AG10803 (cell line): ENCODE measurements at places on chromosomes 16 and 17.

DNA sequence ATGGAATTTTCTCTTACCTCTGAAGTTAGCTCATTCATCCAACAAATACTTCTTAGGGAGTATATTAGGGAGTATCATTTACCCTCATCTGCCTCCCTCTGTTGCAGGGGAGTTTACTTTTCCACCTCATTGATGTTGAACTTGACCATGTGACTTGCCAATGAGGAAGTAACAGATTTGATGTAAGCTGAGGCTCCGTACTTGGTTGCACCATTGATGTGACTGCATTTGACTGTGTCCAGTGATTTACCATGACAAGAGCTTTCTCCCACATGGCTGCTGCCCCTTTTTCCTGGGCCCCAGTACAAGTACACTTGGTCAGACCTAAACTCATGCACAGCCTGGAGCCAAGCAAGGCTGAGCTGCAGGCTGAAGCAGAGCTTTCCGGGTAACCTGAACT is 81.6 kb upstream of the HS3ST2 start:
- no peak for DNase-seq

- peak; percentile 15 for DNase-seq
Measured at GRCh38 chr17:27241346-27241946, 52.5 kb upstream of the WSB1 start.

DNA sequence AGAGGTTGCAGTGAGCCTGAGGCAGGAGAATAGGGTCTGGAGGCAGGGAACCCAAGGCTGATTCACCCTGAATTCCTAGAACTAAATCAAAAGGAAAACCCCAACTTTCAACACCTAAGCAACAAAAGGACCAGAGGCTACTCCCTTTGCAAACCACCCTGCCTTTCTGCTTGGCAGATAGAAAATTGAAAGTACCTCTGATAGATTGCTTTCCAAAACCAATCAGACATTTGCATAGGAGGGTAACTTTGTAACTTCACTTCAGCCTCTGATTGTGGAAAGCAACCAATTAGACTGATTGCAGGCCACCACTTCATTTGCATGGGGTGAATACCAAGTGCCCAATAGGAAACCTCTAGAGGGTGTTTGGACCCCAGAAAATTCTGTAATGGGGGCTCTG is 10.9 kb upstream of the TMEM98 start:
- no peak for DNase-seq

- no peak for DNase-seq
Measured at GRCh38 chr17:45129940-45130680, 2.2 kb downstream of the PLCD3 start.

- DNase-seq: no peak
Measured at GRCh38 chr17:56247816-56248215, 94.5 kb downstream of the ANKFN1 start.

GRCh38 chr17:78995761-78996451 is 13.7 kb downstream of the CANT1 start:
- DNase-seq: no peak

DNA sequence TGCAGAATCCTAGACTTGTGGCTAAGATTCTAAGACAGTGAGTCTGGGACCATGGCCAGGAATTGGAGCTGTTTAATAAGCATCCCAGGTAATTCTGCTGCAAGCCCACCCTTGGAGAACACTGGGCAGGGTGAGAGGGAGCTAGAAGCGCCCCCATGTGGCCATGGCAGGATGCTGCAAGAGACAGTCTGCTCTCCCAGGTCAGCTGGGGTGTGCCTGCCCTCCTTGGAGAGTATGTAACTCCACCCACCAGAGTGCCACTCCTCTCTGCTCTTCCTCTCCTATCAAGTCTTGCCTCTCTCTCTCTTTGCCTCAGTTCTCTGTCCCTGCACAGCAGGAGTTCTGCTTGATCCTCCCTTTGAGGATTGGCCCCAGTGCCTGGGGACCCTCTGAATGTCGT is 14.9 kb downstream of the RCVRN start:
- DNase-seq: no peak

DNA sequence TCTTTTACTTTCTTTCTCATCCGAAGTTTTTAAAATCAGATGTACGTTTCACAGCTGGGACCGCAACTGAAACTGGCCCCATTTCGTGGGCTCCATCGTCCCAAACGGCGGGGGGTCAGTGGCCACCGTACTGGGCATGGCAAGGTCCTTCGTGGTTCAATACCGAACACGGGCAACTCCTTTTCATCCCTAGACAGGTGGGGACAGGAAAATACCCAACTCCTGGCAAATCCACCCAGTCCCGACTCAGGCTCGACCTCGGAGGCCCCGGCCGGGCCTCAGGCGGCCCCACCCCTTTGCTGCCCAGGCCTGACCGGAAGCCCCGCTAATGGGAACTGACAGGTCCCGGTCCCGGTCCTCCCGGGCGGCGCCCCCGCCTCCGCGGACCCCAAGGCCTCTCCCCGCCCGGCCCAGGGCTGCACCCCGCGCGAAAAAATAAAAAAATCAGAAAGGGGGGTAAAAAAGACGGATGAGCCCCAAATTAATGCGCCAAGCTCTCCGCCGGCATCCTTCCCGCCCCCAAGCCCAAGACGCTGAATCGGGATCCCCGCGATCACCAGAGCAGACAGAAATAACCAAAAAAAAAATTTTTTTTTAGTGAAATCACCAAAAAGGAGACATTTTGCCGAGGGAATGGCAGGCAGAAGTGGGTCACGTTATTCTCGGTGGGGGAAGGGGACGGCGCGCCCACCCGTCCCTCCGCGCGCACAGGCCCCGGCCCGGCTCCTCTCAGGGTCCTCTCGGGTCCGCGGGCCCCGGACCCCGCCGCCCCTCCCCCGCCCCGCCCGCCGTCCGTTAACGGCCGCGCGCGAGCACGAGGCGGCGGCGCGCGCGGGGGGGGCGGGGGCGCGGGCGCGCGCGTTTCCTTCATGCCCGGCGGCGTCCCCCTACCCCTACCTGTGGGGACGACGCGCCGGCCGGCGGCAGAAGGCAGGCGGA is 562 bp downstream of the ZC3H7A start:
- DNase-seq: peak; percentile 56

DNA sequence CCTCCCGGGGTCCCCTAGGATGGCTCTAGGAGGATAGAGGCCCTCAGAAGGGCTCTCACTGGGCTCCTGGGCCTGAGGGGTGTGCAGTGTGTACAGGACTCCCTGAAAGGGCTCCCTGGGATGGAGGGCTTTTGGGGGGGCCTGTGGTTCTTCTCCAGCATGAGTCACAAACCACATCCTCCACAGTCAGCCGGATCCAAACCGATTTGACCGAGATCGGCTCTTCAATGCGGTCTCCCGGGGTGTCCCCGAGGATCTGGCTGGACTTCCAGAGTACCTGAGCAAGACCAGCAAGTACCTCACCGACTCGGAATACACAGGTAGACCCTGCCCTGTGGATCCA is 4.5 kb downstream of the TRPV2 start:
- peak; percentile 76 for DNase-seq

DNA sequence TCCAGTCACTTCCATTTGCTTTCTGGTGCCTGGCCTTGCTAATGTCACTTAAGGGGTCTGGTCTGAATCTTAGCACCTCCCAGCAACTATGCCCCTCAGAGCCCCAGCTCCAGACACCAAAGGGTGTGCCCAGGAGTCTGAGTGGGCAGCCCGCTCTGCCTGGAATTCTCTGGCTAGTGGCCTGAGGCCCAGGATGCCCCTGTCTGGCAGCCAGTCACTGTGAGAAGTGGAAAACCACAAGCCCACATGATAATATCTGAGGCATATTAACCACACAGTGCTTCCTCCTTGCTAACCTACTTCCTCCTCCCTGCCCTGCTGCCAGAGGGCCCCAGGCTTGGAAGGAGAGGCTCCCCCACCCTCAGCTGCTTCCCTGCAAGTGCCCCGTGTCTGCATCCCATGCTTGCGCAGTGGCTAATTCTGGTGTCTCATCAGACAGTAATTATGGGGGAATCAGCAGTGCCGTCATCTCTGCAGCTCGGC is 14.0 kb downstream of the SRCIN1 start:
- DNase-seq: peak; percentile 38

DNA sequence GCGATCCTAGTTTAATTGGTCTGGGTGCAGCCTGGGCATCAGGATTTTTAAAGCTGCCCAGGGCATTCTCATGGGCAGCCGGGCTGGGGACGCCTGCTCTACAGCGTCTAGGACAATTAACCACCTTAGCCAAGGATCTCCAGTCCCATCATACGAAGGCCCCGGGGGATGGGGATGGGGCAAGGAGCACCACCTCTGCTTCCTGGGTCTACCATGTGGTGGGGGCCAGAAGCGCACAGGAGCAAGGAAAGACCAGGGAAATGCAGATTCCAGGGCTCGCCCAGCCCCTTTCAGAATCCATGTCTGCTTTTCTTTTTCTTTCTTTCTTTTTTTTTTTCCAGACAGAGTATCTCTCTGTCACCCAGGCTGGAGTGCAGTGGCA is 29.3 kb downstream of the TBC1D16 start:
- no peak for DNase-seq

DNA sequence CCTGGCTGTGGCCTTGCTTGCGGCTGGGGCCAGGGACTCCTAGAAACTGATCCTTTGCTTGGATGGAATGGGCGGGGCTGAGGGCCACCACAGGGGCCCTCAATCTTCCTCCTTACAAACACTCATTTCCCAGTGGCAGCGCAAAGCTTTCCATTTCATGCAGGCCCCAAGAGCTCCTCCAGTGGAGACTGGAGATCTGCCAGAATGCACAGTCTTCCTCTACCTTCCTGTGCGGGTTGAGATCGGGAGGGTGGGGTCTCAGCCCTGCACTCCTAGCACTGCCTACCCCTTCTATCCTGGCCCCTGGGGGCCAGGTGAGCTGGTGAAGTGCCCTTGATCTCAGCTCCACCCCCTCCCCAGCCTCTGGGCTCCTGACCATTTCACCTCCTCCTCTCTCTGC is 1.7 kb downstream of the NRN1L start:
- no peak for DNase-seq

- DNase-seq: peak; percentile 29
Measured at GRCh38 chr16:56202036-56202435, 10.7 kb downstream of the GNAO1 start.

- no peak for DNase-seq
Measured at GRCh38 chr17:52678211-52678610, 519.7 kb upstream of the CA10 start.

DNA sequence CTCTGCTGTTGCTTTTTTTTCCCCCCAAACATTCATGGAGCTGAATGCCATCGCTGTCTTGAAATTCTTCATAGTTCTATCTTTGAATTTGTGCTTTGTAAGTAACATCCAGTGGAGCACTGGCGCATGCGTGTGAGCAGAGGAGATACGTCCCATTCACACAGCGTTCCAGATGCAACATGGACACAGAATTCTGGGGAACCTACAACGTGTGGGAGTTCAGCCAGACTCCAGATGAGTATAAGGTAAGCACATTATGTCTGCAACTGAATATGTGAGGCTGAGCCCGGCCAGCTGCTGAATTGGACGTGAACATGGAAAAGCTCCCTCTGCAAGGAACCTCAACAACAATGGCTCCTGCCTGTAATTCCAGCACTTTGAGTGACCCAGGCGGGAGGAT is 4.3 kb upstream of the ATP1B2 start:
- DNase-seq: no peak

GRCh38 chr16:56682703-56683397 is 580 bp downstream of the MT1X start:
- DNase-seq: no peak

- DNase-seq: no peak
Measured at GRCh38 chr16:14061732-14062259, 9.3 kb upstream of the MRTFB start.

DNA sequence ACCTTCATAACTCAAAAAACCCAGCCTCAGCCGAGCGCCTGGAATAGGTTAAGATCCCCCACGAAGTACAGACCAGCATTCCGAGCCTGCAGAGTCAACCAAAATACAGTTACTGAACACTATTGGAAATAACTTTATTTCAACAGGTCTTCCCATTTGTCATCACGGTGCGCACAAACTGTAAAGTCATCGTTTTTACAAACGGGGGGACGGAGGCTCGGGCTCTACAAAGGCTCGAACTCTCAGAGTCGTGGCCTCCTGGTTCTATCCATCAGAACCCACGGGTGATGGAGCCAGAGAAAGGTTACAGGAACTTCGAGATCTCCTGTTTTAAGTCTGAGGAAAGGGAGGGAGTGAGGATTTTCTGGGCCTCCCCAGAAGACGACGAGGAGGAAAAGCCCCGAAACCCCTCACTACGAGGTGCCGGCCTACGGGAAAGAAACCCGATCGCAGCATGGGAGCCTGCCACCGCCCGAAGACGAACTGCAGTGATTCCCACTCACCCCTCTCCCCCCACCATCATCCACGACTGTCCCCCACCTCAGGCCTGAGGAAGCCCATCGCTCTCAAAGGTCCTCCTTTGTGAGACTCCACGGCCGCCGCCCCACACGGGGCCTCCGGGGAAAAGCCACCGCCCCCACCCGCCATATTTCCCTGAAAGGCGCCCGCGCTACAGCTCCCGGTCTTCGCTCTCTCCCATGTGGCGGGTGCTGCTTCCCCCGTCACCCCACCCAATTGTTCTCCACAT is 917 bp downstream of the YWHAE start:
- DNase-seq: peak; percentile 51

DNA sequence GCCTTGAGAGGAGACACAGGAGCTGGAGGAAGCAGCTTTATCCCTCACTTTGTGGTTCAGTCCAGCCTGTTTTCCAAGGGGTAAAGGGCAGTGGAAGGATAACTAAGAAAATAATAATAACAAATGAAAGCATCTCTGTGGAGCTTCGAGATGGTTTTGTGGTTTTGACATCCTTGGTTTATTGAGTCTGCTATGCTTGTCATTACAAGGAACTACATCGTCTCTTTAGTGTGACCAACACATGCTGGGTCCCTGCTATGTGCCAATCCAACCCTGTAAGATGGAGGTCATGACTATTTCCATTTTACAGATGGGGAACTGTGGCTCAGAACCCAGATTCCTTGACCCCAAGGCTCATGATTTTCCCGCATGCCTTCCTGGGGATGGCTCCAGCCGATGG is 124.8 kb downstream of the MRM1 start:
- no peak for DNase-seq

GRCh38 chr16:31501226-31501965 is 6.8 kb downstream of the RUSF1 start:
- DNase-seq: no peak

- no peak for DNase-seq
Measured at GRCh38 chr17:34519282-34519681, 60.1 kb upstream of the TMEM132E start.

GRCh38 chr17:71970312-71970711 is 150.5 kb upstream of the SOX9 start:
- no peak for DNase-seq

GRCh38 chr17:76151896-76152454 is 10.9 kb upstream of the FOXJ1 start:
- DNase-seq: no peak
